ENCODE measurements at places on chromosomes 3 and 15.

DNA sequence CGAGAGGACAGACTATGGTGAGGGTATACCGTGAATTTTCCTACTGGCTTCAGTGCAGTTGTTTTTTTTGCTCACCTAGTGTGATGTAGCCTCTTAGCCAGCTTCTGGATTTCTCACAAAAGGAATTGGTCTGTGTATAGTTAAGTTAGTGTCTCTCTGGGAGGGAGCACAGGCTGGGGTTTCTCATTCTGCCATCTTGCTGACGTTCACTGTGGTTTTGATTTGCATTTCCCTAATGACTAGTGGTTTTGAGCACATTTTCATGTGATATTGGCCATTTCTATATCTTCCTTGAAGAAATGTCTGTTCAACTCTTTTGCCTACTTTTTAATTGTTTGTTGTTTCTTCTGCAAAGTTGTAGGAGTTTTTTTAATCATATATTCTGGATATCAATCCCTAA lies 2.2 kb upstream of the CD86 start:
- no peak for DNase-seq

GRCh38 chr15:82778755-82779154 lies 27.1 kb downstream of the FSD2 start:
- no peak for DNase-seq

GRCh38 chr15:77426377-77426776 lies 5.7 kb downstream of the HMG20A start:
- DNase-seq = no peak

DNA sequence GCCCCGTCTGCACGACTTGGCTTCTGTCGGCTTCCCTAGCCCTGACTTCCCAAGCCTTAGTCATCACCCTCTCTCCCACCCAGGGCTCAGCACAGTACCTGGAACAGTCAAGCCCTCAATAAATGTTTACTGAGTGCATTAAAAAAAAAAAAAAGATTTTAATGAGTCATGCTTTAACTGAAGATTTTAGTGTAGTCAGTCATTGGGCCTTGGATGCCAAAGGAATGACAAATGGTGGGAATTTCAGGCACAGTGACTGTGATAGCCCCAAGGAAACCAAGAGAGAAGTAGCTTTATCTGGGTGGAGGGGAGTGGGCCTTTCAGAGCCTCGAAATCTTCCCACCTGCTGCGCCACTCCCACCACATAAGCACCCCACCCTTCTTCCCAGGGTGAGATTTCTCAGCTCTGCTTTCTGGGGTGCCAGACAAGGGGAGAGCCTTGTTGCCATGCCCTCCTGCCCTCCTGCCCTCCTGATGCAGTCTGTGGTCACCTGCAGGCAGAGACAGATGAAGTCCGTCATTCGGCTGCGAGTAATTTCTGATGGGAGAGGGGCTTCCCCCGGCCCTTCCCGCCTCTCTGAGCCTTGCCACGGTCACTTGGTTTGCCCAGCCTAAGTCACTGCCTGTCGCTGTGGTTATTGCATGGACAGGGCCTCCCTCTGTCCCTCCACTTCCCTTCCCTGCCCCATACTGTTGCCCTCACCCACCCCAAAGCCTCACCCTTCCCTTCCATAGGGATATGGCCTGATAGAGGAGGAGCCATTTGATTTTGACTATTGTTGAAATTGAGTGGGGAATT lies 41.8 kb downstream of the SMAD3 start:
- no peak for DNase-seq

GRCh38 chr3:26712211-26713026 lies 89.8 kb downstream of the LRRC3B start:
- peak; percentile 53 for DNase-seq

GRCh38 chr15:75360391-75360790 lies 8.0 kb downstream of the MAN2C1 start:
- no peak for DNase-seq

DNA sequence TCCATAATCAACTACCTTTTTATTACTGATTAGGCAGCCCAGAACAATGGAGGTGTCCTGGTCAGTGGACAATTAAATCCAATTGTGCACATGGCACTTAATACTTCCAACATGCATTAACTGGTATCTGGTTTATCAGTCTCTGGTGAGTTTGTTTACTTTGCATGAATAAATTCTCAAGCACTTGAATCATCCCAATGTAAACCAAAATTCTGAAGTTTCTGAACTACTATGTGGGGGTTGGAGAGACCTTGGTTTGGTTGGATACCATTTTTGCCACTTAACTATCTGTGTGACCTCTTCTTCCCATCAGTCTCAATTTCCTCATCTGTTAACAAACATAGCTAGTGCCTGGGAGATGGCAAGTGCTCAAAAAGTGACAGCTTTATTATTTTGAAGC lies 70.5 kb upstream of the MAP4 start:
- DNase-seq = no peak

- DNase-seq = no peak
Observed at GRCh38 chr3:79878708-79879107, 110.9 kb upstream of the ROBO1 start.
